Endothelial cell of umbilical vein (primary cell): ENCODE measurements at places on chromosomes 11 and 22.

DNA sequence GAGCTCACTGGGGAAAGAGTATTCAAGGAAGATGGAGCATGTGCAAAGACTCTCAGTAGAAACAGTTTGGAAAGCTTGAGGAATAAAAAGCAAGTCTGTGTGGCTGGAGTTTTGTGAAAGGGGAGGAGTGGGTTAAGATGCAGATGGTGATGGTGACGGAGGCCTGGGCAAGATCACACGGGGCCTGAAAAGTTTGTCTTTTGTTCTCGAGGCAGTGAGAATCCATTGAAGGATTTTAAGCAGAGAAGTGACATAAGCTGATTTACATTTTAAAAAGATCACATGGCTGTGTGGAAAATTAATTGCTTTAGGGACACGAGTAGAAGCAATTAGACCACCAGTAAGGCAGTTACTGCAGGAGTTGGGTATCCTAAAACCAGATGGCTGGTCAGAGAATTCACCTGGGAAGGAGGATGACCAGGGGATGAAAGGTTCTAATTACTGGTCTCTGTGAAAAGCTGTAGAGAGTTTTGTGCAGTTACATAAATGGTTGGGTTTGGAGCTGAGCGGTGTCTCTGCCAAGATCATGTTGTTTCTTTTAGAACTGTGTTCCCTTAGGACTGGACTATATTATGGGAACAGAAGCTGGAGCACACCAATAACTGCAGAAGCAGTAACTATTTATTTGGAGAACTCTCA, 7.1 kb downstream of the RRP8 start:
- peaks cover 22% of the 10 kb centered on the region for H3K36me3 ChIP-seq
- no peaks in the 10 kb centered on the region for H3K27me3 ChIP-seq
- H3K4me1 ChIP-seq, result no peaks in the 10 kb centered on the region
- no peak for DNase-seq
- H3K4me3 ChIP-seq, result no peak overlapping the region
- no peak overlapping the region for H3K27ac ChIP-seq

GRCh38 chr11:66216911-66217310, 51.5 kb upstream of the RAB1B start:
- H3K4me1 ChIP-seq, result no peaks in the 10 kb centered on the region
- DNase-seq, result no peak
- no peaks in the 10 kb centered on the region for H3K27me3 ChIP-seq
- no peak overlapping the region for H3K4me3 ChIP-seq
- peaks cover 4% of the 10 kb centered on the region for H3K36me3 ChIP-seq
- H3K27ac ChIP-seq, result no peak overlapping the region

DNA sequence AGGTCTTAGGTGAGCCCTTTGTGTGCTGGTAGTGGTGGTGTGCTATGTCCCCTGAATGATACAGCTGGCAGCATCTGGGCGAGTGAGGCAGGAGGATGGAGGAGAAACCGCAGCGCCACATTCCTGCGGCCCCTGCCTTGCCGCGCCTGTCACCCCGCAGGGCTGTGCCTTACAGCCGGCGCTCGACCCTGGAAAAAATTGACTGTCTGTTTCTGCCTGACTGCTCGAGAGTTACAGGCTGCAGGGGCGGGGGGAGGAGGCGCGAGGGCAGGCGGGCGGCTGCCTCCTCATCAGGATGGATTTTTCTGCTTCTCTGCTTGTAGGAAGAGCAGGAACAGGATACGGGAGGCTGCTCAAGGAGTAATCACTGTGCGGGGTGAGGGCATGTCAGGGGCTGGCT, 443.4 kb downstream of the MIAT start:
- H3K27me3 ChIP-seq, result peaks cover 9% of the 10 kb centered on the region
- H3K36me3 ChIP-seq, result no peaks in the 10 kb centered on the region
- peaks cover 4% of the 10 kb centered on the region for H3K4me1 ChIP-seq
- no peak for DNase-seq
- H3K4me3 ChIP-seq, result no peak overlapping the region

DNA sequence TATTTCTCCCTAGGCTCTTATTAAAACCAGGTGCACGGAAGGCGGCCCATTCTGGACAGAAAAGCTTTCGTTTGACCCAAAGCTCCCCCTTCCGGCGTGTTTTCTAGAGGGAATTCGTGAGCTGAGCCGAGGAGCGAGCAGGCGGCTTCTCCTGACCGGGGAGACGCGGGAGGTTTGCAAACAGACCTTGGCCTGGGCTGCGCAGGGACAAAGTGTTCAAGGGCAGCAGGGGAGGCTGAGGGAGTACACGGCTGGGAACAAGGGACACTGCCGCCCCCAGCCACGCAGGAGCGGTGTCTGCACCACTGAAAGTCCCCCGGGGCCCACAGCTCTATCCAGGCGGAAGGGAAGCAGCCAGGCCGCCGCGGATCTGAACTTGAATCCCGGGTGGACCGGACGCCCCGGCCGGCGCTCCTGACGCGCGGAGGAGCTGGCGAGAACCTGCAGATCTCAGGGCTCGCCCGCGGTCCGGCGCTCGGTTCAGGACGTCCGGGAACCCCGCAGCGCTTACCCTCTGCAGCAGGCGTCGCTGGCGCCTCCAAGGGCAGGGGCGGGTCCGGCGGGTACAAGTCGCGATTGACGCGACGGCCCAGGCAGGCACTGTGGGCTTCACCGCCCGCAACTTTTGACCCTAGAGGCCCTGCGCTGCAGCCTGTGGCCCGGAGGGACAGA, 101.9 kb downstream of the WT1 start:
- no peak overlapping the region for H3K27ac ChIP-seq
- DNase-seq, result peak; percentile 28
- H3K4me1 ChIP-seq, result no peaks in the 10 kb centered on the region
- H3K27me3 ChIP-seq, result peaks cover 8% of the 10 kb centered on the region
- no peaks in the 10 kb centered on the region for H3K36me3 ChIP-seq
- H3K4me3 ChIP-seq, result peak overlapping the region; percentile 2

GRCh38 chr11:76694664-76695063, 24.1 kb upstream of the LRRC32 start:
- no peaks in the 10 kb centered on the region for H3K27me3 ChIP-seq
- peak overlapping the region; percentile 72 for H3K27ac ChIP-seq
- peaks cover 25% of the 10 kb centered on the region for H3K4me1 ChIP-seq
- H3K4me3 ChIP-seq, result no peak overlapping the region

DNA sequence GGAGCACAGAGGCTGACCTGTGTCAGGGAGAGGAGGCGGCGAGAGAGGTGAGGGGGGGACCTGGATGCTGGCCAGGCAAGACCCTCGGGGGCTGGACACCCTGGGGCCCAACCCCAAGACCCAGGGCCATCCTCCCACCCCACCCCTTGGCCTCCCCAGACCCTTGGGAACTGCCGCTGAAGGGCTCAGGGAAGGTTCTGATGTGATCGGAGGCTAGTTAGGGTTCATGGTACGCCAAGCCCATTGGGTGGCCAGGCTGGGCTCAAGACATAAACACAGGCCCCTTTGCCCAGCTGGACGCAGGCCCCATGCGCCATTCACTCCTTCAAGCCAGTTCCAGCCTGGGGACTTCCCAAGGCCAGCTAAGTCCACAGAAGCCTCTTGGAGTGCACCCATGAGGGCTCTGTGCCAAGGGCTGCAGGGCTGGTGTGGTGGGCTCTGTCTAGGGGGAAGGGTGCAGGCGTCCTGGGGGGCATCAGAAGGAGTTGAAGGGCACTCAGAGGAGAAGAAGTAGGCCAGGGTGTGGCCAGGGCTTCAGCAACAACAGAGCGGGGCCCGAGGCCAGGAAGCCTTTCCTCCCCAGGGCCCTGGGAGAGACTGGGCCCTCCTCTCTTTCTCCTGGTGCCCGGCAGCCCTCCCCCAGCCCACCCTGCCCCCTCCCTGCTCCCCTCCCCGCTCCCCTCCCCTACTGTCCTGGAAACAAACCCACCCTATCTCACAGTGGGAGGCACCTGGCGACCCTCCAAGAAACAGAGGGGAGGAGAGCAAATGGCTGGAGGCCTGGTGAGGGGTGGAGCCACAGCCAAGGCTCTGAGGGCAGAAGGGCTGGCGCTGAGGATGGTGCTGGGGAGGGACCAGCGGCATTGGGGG, 12.9 kb downstream of the TSPAN32 start:
- DNase-seq, result peak; percentile 24
- H3K4me1 ChIP-seq, result no peaks in the 10 kb centered on the region
- no peaks in the 10 kb centered on the region for H3K36me3 ChIP-seq
- H3K27me3 ChIP-seq, result no peaks in the 10 kb centered on the region
- H3K4me3 ChIP-seq, result no peak overlapping the region

GRCh38 chr11:68542617-68543016, 82.1 kb downstream of the PPP6R3 start:
- peaks cover 11% of the 10 kb centered on the region for H3K36me3 ChIP-seq
- no peak overlapping the region for H3K4me3 ChIP-seq
- H3K27ac ChIP-seq, result no peak overlapping the region
- H3K4me1 ChIP-seq, result peaks cover 2% of the 10 kb centered on the region
- no peak for DNase-seq
- H3K27me3 ChIP-seq, result no peaks in the 10 kb centered on the region

DNA sequence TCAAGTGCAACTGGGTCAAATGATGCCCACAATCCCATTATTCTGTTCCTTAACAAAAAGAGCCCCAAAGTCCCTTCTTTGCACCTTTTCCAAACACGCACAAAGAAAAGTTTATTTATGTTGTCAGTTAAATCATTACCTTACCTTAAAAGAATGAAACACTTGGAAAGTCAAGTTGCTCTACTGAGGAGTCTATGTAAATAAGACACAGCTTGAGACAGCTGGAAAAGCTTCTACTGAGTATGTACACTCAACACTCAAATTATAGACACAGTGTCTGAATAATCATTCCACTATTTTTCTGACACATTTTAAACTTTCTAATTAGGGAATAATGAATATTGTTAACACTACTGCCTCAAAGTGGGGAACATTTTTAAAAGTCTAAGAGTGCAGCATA, 21.6 kb upstream of the PHLDA2 start:
- H3K27me3 ChIP-seq, result no peaks in the 10 kb centered on the region
- H3K4me1 ChIP-seq, result peaks cover 41% of the 10 kb centered on the region
- peaks cover 43% of the 10 kb centered on the region for H3K36me3 ChIP-seq
- no peak overlapping the region for H3K4me3 ChIP-seq

DNA sequence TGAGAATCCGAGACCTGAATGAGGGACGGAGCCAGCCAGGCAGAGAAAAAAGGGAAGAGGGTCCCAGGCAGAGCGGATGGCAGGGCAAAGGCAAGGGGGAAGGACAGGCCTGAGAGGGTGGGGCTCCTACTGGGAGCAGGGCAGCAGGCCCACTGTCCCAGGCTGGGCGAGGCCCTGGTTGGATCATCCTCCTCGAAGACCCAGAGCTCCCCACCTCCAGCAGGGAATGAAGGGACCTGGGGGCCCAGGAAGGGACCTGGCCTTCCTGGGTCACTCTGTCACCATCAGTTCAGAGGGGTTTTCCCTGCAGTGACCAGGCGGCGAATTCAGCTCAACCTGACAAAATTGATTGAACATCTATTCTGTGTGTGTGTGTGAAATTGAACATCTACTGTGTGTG, 4.0 kb downstream of the CD5 start:
- no peak overlapping the region for H3K4me3 ChIP-seq
- H3K27ac ChIP-seq, result no peak overlapping the region
- H3K4me1 ChIP-seq, result no peaks in the 10 kb centered on the region
- H3K36me3 ChIP-seq, result no peaks in the 10 kb centered on the region
- DNase-seq, result no peak

DNA sequence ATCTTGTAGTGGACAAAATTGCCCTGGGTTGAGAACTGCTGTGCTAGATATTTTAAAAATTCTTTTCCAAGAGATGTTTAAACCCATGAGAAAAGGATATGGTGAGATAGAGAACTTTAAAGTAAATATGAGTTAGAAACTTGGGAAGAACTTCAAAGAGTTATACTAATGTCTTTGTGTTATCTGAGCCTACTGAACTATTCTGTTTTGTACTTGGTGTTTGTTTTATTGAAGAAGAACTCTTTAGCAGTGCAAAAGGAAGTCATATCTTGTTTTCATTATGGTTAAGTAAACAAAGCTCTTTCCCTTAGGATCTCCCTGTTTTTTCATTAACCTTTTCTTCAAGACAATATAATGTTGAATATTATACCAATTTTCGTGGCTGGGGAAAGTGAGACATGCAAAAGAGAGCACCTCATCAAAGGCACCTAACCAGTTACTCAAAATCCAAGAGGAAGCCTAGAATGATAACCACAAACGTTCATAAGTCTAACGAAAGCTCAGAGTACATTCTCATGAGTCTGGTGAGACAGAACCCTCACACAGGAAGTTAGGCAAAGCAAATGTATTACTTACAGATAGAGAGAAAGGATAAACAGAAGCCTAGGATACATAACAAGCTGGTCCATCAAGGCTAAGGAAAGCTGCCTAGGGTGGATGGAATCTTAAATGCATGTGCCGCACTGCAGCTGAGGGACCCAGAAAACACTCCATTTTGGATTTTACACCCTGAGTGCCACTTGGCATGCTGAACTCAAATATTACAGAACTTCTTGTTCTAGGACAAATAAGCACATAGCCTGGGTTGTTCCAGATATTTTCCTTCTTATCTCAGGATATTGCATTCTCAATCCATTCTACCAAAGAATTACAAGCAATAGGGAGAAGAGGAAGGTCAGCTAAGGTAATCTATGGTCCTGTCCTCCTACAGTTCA, 112.5 kb upstream of the ANO3 start:
- no peaks in the 10 kb centered on the region for H3K36me3 ChIP-seq
- no peak overlapping the region for H3K4me3 ChIP-seq
- H3K4me1 ChIP-seq, result peaks cover 10% of the 10 kb centered on the region
- peak; percentile 23 for DNase-seq

- no peak overlapping the region for H3K27ac ChIP-seq
- no peaks in the 10 kb centered on the region for H3K36me3 ChIP-seq
- H3K4me1 ChIP-seq, result peaks cover 6% of the 10 kb centered on the region
- DNase-seq, result no peak
- H3K27me3 ChIP-seq, result peaks cover 12% of the 10 kb centered on the region
- H3K4me3 ChIP-seq, result no peak overlapping the region
Measured at GRCh38 chr11:35583843-35584242, 34.4 kb upstream of the FJX1 start.

- H3K27me3 ChIP-seq, result no peaks in the 10 kb centered on the region
- DNase-seq, result no peak
- H3K4me3 ChIP-seq, result no peak overlapping the region
- no peaks in the 10 kb centered on the region for H3K36me3 ChIP-seq
Measured at GRCh38 chr11:68658097-68658496, 26.2 kb upstream of the GAL start.

DNA sequence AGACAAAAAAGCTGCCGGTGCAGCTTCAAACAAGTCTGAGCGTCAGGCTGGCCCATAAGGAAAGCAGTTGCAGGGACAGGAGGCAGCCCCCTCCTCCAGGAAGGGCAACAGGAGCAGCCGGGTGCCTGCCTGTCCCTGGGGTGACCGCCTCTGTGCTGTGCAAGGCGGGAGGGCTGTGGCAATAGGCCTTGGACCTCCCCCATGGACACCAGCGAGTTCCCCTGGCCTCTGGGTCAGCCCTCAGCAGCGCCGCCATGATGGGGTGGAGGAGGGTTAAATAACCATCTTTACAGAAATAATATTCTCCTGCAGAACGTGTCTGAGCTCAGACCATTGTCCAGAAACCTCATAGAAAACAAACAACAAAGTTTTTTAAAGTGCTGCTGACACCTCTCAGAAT, 3.3 kb upstream of the TMPRSS4 start:
- H3K4me3 ChIP-seq, result no peak overlapping the region
- H3K27me3 ChIP-seq, result no peaks in the 10 kb centered on the region
- no peak overlapping the region for H3K27ac ChIP-seq
- H3K36me3 ChIP-seq, result no peaks in the 10 kb centered on the region
- no peak for DNase-seq
- no peaks in the 10 kb centered on the region for H3K4me1 ChIP-seq

- no peak within 1 kb of the TSS for H3K4me3 ChIP-seq
- no peak for DNase-seq
- H3K27me3 ChIP-seq, result no peaks in the 10 kb centered on the region
- H3K4me1 ChIP-seq, result no peaks in the 10 kb centered on the region
- H3K27ac ChIP-seq, result no peak within 1 kb of the TSS
Measured at GRCh38 chr11:5137996-5138395, at the start of gene OR52A5. Gene OR52A5, minus strand, starts transcription at chr11:5138356. Its CDS starts 5,714 bp downstream, at chr11:5132642.

- DNase-seq, result peak; percentile 43
- peaks cover 7% of the 10 kb centered on the region for H3K36me3 ChIP-seq
- H3K27ac ChIP-seq, result no peak overlapping the region
- peaks cover 14% of the 10 kb centered on the region for H3K4me1 ChIP-seq
Measured at GRCh38 chr11:74345420-74345819, 34.0 kb upstream of the P4HA3 start.
